ENCODE measurements at places on chromosomes 13 and 19.

GRCh38 chr19:15595069-15595468 is 19.9 kb upstream of the CYP4F8 start:
- no peak for DNase-seq

- DNase-seq = no peak
These were observed 319.0 kb downstream of the ZNF536 start for GRCh38 chr19:30690935-30691818.

GRCh38 chr19:47350630-47351029 is 1.5 kb downstream of the DHX34 start:
- no peak for DNase-seq

DNA sequence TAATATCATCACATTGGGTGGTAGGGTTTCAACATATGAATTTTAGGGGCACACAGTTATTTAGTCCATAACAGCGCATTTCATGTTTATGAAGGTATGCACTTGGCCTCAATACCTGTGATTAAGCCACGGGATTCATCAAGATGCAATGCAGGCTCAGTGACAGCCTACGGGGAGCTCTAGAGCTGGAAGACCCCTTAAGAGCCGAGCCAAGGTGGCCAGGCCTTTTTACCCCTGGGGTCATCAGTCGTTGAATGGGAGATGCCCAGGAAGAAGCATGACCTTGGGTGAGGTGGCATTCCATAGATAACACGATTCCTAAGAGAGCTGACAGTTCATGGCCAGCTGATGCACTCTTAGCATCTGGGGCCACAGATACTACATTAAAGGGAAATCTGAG is 380.0 kb downstream of the ZNF536 start:
- no peak for DNase-seq

DNA sequence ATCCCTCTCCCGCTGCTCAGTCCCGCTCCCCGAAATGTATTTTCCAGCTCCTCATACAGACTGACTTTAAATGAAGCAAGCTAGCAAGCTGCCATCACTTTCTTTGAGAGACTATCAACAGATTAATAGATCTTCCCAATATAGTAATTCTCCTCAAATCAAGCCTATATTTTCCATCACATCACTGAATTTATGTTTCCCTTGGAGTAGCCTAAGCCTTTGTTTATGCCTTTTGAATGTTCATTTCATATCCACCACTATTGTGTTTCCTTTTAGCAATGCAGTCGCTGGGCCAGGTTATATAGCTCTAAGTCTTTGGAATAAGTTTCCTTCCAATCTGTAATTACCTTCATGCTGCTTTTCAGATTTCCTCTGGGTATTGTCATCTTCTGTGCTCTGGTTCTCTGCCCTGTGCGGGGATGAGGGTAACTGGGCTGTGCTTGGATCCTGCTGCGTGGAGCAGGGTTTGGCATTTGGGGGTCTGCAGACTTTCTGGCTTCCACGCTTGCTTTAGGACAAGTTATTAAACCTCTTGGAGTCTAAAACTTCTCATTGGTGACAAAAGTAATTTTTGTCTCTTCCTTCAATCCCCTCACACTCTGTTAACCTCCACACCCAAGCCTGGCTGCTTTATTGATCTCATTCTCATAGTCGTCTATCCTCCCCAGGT is 256.9 kb downstream of the DLEU7 start:
- DNase-seq = no peak

DNA sequence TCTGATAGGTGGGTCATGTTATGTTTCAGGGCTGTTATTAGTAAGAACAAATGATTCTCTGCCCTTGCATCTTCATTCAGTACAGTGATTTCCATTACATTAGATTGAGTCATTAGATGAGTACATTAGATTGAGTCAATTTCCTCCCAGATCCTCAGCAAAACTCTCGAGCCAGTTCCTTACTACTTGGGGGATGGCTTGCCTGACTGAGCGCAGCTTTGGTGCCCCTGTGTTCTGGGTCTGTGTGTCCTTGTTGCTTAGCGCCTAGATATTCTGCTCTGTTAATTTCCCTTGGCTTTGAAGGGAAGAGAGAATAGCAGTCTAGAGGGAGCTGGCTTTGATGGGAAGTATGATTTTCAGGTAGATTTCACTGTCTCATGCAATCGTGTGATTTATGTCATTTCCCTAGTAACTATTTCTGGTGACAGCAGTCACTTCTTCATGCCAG is 19.1 kb upstream of the SCEL start:
- no peak for DNase-seq

DNA sequence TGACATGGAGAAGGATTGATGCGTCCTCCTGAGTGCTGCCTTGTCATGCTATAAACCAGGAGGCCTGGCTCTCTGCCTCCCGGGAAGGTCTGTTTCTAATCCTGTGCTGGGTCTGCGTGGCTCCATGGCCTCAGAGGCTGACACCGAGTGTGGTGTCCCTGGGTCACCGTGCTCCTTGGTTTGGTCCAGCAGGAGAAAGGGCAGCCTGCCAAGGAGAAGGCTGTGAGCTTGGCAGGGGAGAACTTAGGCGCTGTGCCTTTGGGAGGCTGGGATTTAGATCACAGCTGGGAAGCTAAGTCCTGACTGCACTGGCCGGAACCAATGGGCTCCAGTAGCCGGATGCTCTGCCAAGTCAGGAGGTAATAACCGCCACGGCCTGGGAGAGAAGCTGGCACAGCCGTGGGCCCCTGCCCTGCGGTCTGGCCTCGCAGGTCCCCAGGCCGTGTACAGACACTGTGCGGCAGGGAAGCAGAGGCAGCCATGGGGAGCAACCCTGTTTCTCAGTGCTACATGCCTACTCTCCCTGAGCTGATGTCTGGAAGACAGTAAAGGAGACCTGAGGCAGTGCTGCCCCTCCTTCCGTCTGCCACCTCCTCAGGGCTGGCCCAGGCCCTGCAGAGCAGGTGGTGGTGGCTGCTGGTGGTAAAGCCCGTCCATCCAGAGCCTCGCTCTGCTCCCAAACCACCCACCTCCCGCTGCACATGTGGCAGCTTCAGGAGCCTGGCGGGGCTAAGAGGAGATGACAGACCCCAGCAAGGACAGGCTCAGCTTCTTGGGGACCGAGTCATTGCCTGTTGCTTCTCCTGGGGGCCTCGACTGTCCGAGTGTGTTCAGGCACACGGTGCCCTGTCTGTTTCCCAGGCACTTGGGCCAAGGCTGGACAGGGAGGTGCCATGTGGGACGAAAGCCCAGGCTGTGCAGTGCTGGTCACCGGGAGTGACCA is 44.9 kb downstream of the C13orf46 start:
- DNase-seq = no peak

DNA sequence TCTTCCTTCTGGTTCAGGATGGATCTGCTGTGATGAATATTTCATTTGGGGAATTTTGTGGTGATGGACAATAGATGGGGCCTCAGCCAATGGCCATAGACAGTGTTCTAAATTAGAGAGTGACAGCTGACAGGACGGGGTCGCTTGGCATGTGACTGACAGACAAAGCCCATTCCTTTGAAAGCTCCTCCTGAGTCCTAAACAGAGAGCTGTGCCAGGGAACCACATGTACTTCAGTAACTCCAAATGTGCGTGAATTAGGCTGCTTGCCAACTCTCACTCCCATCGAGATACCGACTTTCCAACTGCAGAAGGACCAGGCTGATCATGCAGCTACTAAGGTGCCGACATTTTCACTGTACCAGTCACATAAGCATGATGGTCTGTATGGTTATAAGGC is 187.7 kb downstream of the SHISA2 start:
- no peak for DNase-seq

- no peak for DNase-seq
These were observed 12.6 kb upstream of the SIGLEC6 start for GRCh38 chr19:51544038-51544437.

DNA sequence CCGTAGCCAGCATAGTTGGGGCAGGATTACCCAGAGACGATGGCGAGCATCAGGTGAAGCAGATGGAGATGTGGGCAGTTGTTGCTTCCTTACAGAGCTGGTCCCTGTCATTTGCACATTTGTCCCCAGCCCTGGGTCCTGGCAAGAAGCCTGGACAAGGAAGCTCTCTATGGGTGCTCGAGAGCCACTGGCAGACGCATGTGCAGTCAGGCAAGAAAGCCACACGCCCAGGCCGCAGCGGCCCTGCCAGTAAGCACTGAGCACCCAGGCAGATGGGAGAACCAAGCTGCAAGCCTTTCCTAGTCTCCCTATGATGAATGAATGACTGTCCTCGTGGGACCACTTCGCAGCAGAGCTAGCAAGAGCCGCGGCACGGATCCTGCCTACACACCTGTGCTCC is 182.8 kb downstream of the FOXO1 start:
- no peak for DNase-seq

- DNase-seq = no peak
These were observed 561 bp upstream of the GJA3 start for GRCh38 chr13:20161275-20161950.

GRCh38 chr19:50202386-50202785 is 1.0 kb upstream of the MYH14 start:
- no peak for DNase-seq

DNA sequence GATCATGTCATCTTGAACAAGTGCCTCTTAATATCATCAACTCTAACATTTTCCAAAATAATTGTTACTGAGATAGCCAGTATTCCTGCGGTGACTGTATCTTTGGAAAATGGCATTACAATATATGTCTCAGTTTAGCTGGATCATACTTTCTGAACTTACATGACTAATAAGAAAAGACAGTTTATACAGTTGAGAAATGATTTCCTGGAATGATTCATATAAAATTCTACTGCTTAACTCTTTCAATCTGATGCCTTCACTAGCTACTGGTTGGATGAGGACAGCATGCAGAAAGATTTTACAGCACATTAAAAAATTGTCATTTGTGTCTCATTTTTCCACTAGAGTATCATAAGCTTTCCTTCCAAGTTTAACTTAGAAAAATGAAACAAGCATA is 302.1 kb downstream of the PCDH17 start:
- no peak for DNase-seq

DNA sequence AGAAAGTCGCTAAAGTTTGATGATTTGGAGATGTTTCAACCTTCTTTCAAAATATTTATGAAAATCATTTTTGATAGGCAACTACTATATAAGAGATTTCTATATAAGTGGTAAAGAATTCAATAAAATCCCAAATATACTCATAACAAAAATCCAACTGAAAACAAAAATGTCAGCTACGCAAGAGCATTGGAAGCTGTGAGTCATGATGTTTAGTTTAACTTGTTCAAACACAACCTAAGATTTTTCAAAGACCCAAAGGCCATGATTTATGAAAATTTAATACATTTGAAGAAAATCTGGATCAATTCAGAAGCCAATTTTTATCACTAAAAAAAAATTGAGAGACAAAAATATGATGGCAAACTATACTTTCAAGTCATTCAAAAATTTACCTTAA is 226.6 kb downstream of the MZT1 start:
- no peak for DNase-seq

- DNase-seq = no peak
These were observed 4.6 kb downstream of the WDR62 start for GRCh38 chr19:36059180-36059910.

DNA sequence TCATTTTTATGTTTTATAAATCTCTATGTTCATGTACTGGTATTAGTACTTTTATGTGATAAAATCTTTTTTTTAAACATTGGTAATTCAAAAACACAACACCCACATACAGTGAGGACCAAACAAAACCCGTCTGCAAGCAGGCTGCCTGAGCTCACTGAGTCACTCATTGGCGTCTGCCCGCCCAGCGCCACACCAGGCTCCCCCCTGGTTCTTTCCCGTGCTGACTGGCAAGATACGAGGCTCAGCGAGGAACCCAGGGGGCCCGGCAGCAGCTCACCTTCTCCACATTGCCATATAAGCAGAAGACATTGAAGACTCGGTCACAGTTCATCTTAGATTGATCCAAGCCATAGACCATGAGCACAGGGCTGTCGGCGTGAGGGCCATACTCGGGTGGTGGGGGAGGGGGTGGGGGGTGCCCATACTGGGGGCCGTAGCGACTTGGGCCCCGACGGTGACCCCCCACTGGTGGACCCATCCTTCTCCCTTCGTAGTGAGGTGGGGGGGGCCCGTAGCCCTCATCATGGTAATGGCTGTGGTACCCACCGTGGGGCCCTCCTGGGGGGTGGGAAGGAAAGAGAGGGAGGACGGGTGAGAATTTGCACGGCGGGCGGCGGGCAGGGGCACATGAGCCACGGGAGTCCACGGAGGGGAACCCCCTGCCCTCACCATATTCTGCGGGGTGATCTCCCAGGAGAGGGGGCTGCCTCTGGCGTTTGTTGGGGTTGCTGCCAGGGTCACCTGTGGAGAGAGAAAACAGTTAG is 8.4 kb upstream of the ECH1 start:
- no peak for DNase-seq

DNA sequence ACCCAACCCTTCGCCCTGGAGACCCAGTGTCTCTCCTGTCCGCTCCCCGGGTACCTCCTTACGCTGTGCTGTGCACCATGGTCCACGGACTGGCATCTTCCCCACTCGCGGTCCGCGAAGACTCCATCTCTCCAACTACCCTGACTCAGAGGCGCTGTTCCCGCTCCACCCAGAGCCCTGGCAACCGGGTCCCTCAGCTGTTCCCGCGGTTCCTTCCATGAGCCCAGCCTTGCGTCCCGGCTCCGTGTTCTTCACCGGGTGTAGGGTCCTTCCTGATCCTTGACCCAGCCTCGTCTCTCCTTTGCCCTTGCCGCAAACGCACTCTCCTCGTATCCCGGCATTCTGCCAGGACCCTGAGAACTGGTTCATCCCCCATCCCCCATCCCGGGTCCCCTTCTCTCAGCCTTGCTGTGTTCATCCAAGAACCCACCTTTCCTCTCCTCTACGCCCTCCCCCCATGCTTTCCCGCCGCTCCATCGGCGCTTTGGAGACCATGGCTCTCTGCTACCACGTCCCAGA is 664 bp downstream of the ICAM5 start:
- DNase-seq = no peak

DNA sequence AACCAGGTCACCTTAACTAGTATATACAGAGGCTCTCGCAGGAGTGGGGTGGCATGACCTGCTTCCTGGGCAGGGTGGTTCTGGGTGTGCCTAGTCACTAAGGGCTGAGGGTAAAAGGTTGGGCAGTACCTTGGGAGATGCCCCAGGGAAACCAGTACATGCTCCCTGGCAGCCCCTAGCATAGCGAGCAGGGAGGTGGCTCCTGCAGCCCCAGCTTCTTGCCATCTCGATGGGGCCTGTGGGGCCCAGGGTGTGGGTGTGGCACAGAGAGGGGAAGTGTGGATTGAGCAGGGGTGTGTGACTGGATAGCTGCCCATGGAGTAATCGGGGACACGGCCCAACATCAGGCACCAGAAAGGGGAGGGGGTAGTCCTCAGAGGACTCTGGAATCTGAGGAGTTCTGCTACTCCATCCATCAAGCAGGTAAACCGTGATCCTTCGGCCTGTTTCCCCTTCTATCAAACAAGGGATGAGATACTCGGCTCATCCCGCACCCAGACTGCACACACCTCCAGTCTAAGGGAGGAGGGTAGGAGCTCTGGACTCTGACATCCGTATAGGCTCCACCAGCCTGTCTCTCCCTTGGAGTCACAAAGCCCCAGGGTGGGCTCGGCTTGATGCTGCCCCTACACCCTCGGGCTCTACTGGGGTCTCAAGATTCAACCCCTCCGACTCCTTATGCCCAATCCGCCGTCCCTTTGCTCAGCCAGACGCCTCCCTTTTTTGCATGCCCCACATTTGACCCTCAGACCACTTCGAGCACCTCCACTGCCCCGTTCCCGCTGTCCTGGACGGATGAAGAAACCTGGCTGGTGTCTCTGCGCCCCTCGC is 1.1 kb downstream of the ZBTB45 start:
- no peak for DNase-seq
